ENCODE measurements at places on chromosomes 16 and 17.

GRCh38 chr16:87470332-87470731 lies 22.5 kb downstream of the ZCCHC14 start:
- no peak for DNase-seq

DNA sequence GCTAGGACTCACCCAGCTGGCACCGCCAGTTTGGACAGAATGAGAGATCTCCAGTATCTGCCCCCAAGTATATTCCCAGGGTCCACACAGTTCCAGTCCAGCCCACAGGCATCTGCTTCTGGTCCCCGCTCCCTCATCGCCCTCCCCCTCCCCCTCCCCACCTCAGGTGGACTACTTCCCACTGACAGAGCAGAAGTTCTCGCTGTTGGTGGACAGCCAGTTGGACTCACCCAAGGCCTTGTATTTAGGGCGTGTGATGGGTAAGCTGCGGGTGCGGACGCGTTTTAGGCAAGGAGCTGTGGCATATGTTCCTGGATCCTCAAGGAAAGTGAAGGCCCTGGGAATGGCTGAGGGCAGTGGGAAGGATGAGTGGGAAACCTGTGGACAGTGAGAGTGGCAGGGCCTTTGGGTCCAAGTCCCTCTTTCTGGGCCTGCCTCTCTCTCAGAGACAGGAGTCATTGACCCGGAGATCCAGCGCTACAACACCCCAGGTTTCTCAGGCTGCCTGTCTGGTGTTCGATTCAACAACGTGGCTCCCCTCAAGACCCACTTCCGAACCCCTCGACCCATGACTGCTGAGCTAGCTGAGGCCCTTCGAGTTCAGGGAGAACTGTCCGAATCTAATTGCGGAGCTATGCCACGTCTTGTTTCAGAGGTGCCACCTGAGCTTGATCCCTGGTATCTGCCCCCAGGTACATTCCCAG lies 14.9 kb downstream of the CNTNAP1 start:
- no peak for DNase-seq

DNA sequence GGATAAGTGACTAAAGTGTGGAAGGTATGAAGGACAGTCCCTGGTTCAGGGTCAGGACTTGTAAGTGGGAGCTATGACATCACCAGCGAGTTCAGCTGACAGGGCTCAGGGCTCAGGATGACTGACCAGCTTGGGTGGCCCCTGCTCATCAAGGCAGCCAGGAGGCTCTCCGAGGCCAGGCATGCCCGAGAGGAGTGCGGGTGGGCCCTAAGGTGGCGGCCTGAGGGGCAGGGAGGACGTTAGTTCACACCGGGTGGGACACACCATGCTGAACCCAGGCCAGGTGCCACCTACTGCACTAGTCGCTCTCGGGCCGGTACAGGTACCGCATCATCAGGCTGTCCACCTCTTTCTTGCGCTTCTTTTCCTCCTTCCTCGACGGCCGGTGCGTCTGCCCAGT lies 36.5 kb downstream of the PIPOX start:
- DNase-seq, result no peak

- no peak for DNase-seq
These were observed 32.7 kb upstream of the RPH3AL start for GRCh38 chr17:385178-385835.

DNA sequence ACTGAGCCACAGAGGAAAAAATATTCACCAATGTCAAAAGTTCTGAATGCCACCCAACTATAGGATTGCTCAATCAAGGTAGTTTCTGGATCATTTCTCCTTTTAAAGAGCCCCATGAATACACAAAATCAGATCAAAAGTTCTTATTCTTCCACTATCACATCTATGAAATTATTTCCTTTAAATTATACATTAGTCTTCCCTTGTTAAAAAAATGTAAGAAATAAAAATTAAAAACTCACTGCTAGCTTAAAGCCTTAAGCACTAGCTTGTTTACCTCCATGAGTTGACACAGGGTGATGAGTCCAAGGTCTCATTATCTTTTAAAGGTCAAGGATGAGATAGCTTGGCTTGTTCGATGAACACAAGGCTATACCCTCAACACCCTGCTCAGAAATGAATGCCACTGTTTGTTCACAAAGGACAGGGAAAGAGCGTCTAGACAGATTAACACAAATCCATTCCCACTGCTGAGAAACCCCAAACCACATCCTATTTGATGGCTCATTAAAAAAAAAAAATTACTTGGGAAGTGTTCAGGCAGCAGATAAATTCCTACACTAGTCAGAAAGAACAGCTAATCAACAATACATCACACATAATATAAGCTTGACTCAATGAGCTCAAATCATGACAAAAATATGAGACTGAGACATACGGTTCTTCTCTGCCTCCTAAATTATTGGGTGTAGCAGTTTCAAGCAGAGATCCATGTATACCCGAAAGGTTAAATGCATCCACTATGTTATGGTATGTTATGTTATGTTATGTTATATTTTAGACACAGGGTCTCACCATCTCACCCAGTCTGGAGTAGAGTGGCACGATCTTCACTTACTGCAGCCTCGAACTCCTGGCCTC lies 118.9 kb downstream of the PARN start:
- no peak for DNase-seq

GRCh38 chr17:10336393-10336792 lies 36.4 kb downstream of the MYH13 start:
- DNase-seq, result no peak

- DNase-seq, result no peak
These were observed 37.6 kb upstream of the C1QL1 start for GRCh38 chr17:45005700-45006099.

- DNase-seq, result no peak
These were observed 41.0 kb downstream of the MRPS23 start for GRCh38 chr17:57808882-57809281.

GRCh38 chr17:59490216-59490615 lies 75.2 kb upstream of the DHX40 start:
- DNase-seq, result no peak

GRCh38 chr16:81481207-81481821 lies 36.7 kb downstream of the CMIP start:
- no peak for DNase-seq
